ENCODE measurements at places on chromosomes 7 and 10.

GRCh38 chr10:72315611-72316385, 38.9 kb downstream of the DNAJB12 start:
- DNase-seq, result no peak

- peak; percentile 58 for DNase-seq
Observed at GRCh38 chr10:13769946-13770345, 183.2 kb downstream of the PRPF18 start.

- DNase-seq, result peak; percentile 71
Observed at GRCh38 chr7:94050046-94050445, 45.9 kb upstream of the BET1 start.

GRCh38 chr7:101271021-101271420, 26.1 kb upstream of the FIS1 start:
- no peak for DNase-seq

GRCh38 chr7:101784292-101785127, 32.9 kb upstream of the CUX1 start:
- no peak for DNase-seq

DNA sequence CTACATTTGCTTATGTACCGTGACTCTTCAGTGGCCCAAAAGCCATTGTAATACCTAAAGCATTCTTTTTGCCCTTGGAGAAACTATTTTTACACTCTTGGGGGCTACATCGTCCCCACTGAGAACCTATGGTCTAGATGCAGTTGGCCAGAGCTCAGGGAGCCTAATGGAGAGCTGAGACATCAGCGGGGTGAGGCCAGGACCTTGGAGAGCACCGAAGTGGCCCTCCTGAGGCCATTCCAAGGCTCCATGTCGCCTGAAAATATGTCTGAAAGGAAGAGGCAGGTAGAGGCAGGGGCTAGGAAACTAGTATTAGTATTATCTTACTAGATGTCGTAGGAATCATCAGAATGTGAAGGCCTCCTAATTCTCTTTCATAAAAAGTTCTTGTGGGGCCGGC, 4.9 kb downstream of the PKD2L1 start:
- no peak for DNase-seq

DNA sequence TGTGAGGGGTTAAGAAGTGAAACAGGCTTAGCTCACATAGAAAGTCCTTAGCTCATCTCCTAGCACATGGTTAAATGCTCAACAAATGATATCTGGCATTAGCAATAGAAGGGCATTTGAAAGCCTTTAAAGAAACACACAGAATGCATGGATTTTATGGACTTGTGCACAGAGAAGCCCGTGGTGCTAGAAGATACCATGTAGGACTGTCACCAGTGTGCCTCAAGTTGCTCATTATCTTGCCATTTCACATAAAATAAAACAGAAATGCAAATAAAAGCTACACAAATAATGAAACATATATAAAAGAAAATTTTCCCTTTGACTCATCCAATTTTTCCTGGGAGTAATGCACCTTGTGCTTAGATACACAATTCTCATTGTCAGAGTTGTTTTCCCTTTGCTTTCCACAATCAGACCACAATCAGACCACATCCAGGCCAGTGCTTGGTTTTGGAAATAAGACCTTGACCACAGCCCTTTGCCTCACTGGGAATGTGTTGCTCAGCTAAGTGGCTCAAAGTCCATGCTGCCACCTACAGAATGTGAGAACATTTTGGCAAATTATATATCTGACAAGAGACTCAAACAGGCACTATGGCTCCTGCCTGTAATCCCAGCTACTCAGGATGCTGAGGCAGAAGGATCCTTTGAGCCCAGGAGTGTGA, 9.5 kb upstream of the WDR11 start:
- no peak for DNase-seq

DNA sequence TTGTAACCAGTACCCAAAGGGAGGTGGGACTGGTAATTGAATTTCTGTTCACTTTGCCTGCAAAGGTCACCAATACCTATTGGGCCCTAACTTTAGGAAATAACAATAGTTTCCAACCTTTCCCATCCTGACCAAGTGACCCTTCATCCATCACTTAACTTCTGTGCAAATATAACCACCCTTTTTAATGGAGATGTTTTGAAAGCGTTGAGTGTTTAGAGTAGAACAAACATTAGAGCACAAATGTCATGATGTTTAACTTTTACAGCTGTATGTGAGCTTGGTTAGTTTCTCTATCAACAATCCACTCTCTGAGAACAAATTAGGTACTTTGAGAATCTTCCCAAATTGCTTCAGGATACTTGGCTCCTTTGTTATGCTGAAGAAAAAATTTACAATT, 66.4 kb downstream of the MET start:
- no peak for DNase-seq

DNA sequence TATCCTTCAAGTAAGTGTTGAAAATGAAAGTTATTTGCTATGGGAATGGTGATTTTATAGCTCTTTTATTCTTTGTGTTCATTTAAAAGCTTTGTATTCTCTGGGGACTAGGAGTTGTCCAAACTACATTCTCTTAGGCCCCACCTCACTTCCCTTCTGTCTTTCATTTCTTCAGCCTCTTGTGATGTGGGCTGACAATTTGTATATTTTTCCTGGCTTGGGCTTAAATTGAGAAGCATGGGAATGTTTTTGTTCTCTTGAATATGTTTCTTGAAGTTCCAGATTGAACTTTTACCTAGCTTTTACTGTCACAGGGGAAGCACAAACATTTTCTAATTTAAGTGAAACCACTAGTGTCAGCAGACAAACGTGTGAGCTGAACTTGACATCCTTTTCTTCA, 27.9 kb downstream of the BBS9 start:
- DNase-seq, result no peak

DNA sequence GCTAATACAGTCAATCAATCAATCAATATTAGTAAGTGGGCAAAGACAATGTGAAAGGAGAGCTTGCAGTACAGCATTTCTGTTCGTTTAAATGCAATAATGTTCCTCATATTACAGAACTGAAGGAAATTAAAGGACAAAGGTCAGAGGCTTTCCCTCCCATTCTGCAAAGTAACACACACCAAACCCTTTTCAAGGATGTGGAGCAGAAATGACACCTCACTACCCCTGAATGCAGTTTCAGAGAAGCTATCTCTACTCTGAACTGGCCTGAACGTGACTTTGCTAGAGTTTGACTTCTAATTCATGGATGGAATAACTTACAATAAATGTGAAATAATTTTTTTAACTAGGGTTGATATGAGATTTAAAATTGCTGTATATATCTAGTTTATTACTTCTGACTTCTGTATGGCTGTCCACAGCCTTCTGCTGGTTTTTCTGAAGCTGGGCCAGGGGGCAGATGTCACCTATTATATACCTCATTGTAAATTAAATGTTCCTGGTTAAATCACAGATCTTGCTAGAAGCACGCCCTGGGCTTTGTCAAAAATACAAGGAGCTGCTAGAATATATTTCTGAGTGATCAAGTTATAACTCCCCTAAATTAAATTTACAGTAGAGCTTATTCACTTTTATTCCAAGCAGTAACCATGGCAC, 156.9 kb upstream of the C7orf33 start:
- DNase-seq, result no peak

DNA sequence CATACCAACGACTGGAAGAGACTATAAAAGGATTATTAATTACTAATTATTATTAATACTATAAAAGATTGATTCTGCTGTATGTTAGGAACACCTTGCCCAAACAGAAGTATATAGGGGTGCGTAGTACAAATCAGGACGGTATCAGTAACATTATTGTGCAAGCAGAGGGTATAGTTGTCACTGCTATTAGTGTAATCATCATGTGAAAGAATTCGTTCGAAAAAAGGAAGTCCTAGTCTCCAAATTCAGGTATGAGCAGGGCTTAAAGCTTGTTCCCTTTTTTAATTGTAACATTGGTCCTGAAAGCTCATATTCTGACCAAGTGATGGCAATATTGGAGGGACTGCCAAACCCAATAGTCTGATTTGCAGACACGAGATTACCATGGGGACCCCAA, 81.8 kb downstream of the THSD7A start:
- no peak for DNase-seq

- peak; percentile 45 for DNase-seq
Observed at GRCh38 chr7:47807756-47808155, 140.5 kb downstream of the PKD1L1 start.

GRCh38 chr7:37438906-37439652, 9.6 kb downstream of the ELMO1 start:
- DNase-seq, result no peak

DNA sequence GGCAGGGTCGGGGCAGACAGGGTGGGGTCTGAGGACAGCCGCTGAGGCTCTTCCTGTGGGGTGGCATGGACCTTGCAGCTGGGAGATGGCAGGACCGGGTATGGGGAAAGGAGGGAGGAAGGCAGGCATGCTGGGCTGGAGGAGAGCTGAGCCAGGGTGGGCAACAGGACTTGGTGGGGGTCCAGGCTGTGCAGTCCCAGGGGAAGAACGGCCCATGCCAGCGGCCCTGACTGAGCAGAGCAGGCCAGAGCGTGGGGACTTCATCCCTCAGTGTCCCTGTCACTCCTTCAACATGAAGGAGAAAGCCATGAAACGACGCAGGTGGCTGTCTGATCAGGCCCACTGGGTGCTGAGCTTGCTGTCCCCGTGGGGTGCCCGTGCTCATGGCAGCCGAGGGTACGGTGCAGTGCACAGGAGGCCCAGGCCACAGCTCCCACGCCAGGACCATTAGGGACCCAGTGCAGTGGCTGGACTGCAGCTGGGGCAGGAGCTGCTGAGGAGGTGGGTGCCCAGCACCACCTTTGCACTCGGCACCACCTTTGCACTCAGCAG, 519.6 kb downstream of the PTPRN2 start:
- no peak for DNase-seq

DNA sequence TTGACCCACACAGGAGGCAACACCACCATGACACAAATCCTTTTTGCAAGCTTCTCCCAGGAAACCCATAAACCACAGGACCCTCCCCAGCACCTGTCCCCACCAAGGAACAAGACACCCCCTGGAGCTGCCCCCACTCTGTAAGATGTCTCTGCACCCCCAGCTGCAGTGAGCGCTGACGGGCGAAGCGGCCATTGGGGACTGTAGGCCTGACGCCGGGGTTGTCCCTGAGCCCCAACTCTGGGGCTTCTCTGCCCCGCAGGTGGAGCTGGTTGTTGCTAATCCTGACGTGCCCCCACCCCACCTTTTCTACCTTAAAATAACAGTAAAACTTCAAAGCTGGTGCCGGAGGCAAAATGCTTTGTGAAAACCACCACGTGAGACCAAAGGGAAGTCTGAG, 94.7 kb upstream of the PPP2R2D start:
- no peak for DNase-seq

DNA sequence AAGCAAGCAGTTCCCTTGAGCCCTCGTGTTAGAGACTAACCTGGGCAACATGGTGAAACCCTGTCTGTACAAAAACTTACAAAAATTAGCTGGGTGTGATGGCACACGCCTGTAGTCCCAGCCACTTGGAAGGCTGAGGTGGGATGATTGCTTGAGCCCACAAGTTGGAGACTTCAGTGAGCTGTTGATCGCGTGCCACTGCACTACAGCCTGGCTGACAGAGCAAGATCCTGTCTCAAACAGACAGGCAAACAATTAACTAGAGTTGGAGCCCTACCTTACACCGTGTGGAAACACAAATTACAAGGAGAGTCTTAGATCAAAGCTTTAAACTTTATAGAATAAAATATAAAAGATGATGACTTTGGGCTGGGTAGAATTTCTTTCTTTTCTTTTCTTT, 219.5 kb downstream of the CUX1 start:
- DNase-seq, result no peak

GRCh38 chr7:80428161-80429054, 83.5 kb downstream of the GNAT3 start:
- DNase-seq, result peak; percentile 5

GRCh38 chr7:152365982-152366603, 69.7 kb downstream of the KMT2C start:
- no peak for DNase-seq

DNA sequence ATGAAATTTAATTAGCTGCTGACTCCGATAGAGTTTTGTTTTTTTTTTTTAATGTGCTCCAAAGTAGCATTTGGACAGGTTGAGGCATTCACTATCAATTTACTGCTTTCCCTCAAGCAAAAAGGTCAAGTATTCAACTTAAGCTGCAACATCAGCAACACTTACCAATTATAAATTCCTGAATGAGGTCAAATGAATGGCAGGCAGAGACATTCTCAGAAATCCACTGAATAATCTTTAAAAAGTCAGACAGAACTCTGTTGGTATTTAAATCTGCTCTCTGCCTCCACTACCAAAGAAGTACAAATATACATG, 62.8 kb downstream of the GSAP start:
- DNase-seq, result no peak

DNA sequence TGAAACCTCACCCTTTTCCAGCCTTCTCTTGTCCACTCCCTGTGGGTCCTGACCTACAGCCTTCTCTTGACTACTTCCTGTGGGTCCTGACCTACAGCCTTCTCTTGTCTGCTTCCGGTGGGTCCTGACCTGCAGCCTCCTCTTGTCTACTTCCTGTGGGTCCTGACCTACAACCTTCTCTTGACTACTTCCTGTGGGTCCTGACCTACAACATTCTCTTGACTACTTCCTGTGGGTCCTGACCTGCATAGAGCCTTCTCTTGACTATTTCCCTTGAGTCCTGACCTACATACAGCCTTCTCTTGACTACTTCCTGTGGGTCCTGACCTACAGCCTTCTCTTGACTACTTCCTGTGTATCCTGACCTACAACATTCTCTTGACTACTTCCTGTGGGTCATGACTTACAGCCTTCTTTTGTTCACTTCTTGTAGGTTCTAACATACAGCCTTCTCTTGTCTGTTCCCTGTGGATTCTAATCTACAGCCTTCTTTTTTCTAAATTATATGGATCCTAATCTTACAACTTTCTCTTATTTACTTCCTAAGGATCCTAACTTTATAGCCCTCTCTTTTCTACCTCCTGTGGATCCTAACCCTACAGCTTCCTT, 36.5 kb downstream of the C10orf71 start:
- peak; percentile 12 for DNase-seq

DNA sequence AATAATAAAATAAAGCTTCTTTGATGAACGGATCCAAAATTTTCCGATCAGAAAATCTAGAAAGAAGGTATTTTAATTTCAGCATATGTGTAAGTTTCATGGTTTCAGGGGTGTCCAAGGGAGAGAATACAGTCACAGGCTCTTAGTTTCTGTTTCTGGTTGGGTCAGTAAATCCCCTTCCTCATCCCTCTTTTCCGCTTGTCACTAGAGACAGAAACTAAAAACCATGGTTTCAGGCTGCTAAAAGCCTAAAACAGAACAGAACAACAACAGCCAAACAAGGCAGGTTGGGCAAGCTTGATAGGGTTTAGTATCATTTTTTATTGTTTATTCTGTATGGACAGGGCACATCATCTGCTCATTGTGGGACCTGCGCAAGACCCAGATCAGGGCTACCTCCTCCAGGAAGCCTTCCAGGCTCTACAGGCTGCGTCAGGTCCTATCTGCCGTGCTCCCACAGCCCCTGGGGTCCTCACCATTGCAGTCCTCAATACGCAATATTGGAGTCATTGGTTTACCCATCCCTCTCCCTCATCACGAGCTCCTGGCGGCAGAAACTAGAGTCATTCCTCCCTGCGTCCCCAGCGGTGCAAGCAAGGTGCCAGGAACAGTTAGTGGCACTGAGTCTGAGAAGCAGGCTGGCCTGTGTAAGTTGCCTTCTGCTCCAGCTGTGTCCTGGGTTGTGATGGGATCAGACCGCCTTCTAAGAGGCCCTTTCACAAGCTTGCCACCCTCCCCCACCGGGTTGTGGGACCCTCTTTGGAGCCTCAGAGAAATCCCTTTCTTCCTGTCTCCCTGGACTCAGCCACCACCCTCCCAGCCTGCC, 70.2 kb upstream of the CUX1 start:
- DNase-seq, result peak; percentile 64

- DNase-seq, result no peak
Observed at GRCh38 chr10:58508316-58508715, 4.4 kb upstream of the BICC1 start.

GRCh38 chr7:101686030-101686429, 56.9 kb upstream of the MYL10 start:
- no peak for DNase-seq

GRCh38 chr10:49280001-49280408, 19.0 kb upstream of the C10orf71 start:
- no peak for DNase-seq

Measured in GM12865 (cell line).